Renal cortex interstitium (tissue), 15 donors: ENCODE measurements at places on chromosomes 1 and 21.
A peak's percentile ranks its signal among the peaks of the same experiment; 100 is the strongest.

DNA sequence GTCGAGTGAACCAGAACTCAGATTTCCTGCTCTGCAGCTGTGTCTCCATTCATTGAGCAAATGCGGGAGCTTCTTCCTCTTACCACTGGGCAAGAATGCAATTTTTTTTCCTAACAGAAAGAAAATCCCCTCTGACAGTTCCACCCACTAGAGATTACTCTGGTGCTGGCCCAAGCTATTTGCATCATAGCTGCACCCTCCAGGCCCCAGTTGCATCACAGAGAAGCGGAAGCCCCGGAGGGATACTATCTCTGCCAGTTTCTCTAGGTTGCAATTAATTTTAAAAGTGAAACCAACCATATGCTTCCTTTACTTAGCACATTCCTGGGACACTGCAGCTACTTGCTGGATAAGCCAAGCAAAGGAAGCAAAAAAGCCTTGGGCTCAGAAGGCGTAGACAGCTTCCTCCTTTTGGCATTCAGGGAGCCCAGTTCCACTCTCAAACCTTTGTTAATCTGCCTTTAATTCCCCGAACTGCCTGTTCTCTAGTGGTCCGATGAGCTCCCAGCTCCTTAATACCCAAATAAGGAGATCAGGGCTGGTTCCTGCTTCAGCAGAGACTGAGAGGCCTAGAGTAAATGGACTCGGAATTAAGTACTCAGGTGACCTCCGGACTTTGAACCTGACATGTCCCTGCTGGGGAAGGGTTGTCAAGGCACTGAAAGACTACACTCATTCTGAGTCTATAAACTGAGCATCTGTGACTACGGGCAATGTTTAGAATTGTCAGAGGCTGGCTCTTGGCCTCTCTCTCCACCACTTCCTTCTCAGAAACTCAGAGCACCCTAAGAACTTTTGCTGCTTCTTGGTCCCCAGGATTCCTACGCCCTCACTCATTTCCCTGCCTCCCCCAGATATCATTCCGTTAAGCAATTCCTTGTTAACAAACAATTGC, 72.5 kb upstream of the TNFSF18 start:
- peak; percentile 36 for DNase-seq

GRCh38 chr1:107787299-107787698, 177.7 kb downstream of the VAV3 start:
- DNase-seq: no peak

- DNase-seq: no peak
Observed at GRCh38 chr1:209416039-209416438, 167.5 kb upstream of the CAMK1G start.

DNA sequence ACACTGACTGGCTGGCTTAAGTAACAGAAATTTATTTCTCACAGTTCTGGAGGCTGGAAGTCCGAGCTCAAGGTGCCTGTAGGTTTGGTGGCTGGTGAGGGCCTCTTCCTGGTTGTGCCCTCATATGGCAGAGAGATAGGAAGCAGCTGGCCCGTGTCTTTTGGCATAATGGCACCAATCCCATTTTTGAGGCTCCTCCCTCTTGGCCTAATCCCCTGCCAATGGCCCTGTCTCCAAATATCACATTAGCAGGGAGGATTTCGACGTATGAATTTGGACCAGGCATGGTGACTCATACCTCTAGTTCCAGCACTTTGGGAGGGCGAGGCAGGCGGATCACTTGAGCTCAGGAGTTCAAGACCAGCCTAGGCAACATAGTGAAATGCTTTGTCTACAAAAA, 37.4 kb downstream of the AGPAT3 start:
- no peak for DNase-seq

DNA sequence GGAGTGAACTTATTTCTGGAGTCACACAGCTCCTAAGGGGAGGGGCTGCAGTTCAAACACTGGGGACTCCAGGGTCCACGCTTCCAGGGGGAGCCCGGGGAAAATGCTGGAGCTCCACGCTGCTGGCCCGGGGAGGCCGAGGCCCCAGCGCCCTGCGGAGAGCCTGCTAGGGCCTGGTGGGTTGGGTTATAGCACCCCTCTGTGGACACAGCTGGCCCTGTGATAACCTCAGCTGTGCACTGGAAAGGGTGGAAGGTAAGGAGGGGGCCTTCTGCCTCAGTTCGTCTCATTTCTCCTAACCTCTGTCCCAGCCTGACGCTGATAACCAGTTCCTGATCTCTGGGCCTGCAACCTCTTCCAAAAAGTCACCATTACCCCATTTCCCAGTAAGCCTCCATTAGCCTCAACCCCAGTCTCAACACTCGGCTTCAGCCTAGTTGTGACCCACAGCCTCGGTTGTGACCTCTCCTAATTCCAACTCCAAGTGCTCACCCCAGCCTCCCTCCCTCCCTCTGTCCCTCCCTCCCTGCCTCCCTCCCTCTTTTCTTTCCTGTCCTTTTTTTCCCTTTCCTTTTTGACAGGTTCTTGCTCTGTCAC, 7.1 kb downstream of the NBL1 start:
- DNase-seq: no peak

DNA sequence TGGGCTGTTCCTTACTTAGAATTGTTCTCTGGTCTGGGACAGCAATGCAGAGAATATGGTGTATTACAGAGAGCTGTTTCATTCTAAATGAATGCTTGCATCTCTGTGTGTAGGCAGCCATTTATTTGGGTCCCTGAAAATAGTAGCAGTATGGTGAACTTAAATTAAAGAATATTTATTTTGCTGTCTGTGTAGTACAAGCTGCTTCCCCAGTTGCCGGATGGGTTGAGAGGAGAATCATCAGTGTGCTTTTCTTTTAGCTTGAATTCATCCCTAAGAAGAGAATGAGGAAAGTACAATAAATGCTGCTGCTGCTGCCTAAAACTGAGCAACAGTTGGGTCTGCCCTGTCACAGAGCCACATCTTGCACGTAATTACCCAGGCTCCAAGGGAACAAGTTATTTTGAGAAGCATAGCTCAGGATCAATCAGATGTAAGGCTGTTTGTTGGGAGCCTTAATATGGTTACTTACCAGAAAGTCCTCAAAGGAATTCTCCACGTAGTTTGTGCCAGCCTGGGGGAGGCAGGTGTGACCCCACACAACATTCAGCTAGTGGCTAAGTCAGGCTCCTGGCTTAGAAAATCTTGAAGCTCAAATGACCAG, 16.6 kb downstream of the ACTN2 start:
- DNase-seq: no peak

DNA sequence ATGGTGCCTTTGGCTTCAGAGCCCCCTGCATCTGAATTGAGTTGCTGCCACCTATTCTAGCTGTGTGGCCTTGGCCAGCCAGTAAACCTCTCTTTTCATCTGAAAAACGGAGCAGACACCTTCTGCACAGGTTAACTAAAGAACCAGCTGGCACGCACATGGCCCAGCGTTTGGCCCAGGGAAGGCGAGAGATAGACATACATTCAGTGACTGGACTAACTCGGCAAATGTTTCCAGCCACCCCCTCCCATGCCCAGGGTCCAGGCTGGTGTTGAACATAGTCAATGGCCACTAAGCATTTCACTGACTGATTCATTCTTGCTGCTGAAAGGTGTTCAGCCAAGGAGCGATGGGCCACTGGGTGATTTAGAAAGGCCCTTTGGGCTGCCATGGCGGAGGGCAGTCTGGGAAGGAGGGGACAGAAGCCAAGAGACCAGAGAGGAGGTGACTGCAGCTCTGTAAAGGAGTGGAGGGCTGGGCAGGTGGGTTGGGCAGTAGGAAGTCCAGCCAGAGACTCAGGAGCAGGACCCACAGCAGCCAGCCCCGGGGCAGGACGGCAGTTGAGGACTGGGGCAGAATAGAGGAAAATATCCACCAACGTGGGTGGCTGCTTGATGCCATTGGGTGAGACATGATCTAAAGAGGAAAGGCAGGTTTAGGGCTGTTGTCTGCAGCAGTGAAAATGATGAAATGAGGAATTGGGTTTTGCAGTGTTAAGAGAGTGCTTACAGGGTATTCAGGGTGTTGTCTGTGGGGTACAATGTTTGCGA, 184.3 kb downstream of the HIVEP3 start:
- no peak for DNase-seq

DNA sequence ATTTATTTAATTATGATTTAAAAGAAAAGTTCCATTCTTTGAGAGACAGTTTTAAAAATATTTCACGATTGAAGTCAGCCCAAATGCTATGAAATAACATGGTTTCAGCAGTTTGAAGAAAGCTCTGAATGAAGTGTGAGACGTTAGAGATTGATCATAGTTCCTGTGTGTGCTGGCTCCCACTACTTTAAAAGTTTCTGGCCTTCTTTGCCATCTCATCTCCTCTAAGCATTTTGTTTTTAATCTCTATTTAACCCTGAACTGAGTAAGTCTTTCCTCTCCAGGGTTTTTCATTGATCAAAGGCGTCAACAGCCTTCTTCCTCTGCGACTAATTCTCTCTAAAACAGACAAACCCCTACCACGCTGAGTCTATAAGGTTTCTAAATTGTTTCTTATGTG, 225.3 kb upstream of the B3GALT2 start:
- DNase-seq: no peak

- no peak for DNase-seq
Observed at GRCh38 chr1:201769072-201769471, 59.9 kb upstream of the IPO9 start.

GRCh38 chr1:10829067-10829818, 32.8 kb upstream of the CASZ1 start:
- DNase-seq: no peak

- DNase-seq: no peak
Observed at GRCh38 chr1:47323599-47324031, 9.7 kb upstream of the STIL start.

- DNase-seq: no peak
Observed at GRCh38 chr1:171743081-171743870, 1.4 kb upstream of the VAMP4 start.

DNA sequence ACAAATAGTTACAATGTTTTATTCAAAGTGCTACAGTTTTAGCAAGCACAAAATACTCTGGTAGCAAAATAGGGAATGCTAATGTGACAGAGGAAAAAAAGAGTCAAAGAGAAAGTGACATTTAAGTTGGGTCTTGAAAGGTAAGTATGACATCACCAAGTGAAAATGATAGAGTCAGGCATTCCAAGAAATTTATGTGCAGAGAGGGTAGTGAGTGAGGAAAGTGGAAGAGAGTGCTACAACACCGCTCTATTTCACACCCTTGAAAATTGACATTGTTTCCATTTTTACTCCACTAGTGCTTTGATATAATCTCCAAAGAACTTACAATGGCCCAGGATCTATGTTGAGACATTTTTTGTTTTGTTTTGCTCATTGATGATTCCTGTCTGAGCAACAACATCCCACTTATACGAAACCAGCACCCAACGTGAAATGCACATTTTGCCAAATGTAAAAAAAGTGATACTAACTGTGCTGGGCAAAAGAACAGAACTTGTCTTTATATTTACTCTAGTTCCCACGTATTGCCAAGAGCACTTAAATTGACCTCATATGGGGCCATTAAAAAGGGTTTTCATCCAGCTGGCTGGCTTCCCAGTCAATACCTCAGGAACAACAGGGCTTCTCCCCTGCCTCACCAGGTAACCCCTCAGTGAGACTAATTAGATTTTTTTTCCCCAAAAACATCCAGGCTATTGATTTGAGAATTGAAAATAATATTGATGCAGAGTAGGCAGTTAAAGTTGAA, 206.3 kb upstream of the NR5A2 start:
- no peak for DNase-seq

GRCh38 chr1:203888807-203889251, 27.4 kb downstream of the SNRPE start:
- no peak for DNase-seq

- DNase-seq: no peak
Observed at GRCh38 chr1:39788758-39789570, at the start of gene BMP8B. Gene BMP8B, minus strand, starts transcription at chr1:39788865. Its CDS starts 380 bp downstream, at chr1:39788485.

DNA sequence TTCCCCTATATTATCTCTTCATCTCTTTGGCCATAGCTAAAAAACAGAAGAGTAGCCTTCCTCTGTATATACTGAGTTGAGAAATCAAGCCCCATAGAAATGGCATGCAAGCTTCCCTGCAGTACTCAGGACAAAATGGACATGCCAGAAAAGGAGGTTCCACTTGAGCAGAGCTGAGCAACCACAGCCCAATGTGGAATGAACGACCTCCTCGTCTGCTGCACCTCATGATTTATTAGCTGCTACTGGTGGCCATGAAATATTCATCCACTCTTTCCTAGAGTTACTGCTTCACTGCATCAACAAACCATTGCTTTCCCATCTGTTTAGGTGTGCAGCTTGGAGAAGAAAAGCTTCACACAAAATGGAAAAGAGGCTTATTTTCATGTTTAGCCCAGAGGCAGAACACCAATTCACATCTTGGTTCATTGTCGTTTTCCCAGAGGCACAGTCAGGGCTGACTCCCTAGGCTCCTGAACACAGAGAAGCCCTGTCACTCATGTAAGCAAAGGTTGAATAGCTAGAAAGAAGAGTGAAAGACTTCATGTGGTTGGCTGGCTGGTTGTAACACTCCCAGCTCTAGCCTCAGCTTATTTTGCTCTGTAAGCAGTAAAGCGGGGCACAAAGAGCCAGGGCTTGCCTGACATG, 148.0 kb downstream of the TSEN15 start:
- DNase-seq: no peak

GRCh38 chr1:199290186-199290585, 651.3 kb downstream of the PTPRC start:
- no peak for DNase-seq

DNA sequence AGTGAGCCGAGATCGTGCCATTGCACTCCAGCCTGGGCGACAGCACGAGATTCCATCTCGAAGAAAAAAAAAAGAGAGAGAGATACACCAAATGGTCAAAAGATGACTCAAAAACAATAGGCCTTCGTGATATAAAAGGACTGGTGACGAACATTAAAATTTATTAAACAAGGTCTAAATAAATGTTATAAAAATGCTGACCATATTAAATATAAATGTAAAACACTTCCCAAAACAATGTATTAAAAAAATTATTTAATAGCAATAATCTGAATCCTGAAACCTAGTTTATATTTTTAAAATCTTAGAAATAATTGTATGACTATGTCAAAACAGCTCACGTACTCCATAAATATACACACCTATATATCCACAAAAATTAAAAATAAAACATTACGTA, 247.6 kb downstream of the SETD4 start:
- DNase-seq: no peak

GRCh38 chr1:7407980-7408770, 362.9 kb upstream of the VAMP3 start:
- no peak for DNase-seq

DNA sequence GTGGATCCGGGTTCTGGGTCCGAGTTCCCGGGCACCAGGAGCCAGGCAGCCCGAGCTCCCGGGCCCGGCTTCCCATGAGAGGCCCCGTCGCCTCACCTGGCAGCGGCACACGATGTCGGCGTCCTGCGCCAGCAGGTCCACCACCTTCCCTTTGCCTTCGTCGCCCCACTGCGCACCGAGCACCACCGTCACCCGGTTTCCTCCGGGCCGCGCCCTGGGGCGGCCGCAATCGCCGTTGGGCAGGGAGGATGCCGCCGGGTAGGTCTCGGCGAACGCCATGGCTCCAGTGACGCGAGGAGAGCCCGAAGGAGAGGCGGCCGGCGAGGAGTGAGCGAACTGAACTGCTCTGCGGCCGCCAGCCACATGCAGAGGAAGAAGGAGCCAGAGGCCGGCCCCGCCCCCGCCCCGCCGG, at the start of gene ADSS2:
TSS of gene ADSS2 (minus strand) at position 371 of the 412 bp plus-strand sequence. CDS start at position 279, 92 bp downstream.
- no peak for DNase-seq
